ENCODE measurements at places on chromosomes 3 and 15. TPM values are rescaled to one million over a fixed set of nuclear protein-coding genes. Genes with fewer than 3 reads are reported as not detected.

DNA sequence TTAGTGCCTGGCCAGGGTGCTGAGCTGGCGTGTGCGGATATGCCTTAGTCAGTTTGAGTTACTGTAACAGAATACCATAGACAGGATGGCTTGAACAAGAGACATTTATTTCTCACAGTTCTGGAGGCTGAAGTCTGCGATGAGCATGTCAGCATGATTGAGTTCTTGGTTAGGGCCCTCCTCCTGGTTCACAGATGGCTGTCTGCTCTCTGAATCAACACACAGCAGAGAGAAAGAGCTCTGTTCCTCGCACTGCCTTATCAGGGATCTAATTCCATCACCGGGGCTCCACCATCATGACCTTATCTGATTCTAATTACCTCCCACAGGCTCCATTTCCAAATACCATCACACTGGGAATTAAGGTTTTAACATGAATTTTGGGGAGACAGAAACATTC lies 386.6 kb upstream of the DPH6 start:
- DNase-seq: no peak

GRCh38 chr3:66473181-66473580 lies 27.6 kb downstream of the LRIG1 start:
- no peak for DNase-seq

GRCh38 chr15:38516626-38517025 lies 48.0 kb downstream of the RASGRP1 start:
- DNase-seq: no peak

DNA sequence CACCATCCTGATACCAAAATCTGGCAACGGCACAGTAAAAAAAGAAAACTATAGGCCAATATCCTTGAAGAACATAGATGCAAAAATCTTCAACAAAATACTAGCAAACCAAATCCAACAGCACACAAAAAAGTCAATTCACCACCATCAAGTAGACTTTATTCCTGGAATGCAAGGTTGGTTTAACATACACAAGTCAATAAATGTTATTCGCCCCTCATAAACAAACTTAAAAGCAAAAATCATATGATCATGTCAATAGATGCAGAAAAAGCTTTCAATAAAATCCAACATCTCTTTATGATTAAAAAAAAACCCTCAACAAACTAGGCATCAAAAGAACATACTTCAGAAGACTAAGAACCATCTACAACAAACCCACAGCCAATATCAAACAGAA lies 252.9 kb downstream of the UACA start:
- no peak for DNase-seq

GRCh38 chr3:111923095-111923771 lies 55.6 kb upstream of the ABHD10 start:
- DNase-seq: no peak

GRCh38 chr15:49986326-49986725 lies 132.7 kb downstream of the ATP8B4 start:
- DNase-seq: no peak

GOLGA6L7 gene
- total RNA-seq: not detected

LNP1 gene
- total RNA-seq: not detected

DNA sequence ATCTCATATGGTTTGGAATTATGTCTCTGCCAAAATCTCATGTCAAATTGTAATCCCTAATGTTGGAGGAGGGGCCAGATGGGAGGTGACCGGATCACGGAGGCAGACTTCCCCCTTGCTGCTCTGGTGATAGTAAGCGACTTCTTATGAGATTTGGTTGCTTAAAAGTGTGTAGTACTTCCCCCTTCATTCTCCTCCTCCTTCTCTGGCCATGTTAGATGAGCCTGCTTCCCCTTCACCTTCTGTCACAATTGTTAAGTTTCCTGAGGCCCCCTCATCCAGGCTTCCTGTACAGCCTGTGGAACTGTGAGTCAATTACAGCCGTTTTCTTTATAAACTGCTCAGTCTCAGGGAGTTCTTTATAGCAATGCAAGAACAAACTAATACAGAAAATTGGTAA lies 51.1 kb downstream of the NEDD4 start:
- no peak for DNase-seq

DNA sequence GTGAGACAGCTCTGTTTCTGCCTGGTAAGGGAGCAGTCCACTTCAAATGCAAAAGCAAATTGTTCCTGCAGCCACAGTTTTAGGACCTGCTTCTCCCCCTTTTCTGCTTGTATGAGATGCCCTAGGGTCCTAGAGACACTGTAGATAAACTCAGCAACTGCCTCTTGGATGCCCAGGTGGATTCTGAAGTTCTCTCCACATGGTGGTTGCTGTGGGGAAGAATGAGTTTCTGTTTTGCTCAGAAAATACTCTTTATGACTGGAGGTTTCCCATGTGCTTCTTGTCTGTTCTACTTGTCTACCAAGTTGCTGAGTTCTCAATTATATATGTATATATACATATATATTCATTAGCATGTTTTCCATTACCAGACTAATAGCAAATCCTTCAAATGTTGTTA lies 5.6 kb upstream of the ZNF80 start:
- DNase-seq: no peak

DNA sequence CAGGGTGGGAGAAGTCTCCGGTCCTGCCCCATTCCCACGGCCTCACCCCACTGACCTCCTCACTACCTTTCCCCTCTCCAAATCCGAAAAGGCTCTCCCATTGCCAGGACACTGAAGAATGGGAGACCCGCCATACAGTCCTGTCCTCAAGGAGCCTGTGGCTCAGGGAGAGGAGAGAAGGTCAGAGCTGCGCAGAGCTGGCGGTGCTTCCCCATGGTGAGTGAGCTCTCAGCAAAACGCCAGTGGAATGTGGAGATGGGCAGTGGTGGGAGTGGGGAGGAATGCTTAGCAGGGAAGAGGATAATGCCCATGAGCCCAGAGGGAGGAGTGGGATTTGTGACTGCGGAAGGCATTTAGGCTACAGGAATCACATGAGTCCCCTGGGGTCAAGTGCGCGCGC lies 20.1 kb downstream of the FAM43A start:
- DNase-seq: no peak

- DNase-seq: no peak
Observed at GRCh38 chr3:111735243-111735758, 123.8 kb upstream of the PHLDB2 start.

HCN4 gene
- not detected for total RNA-seq

GRCh38 chr15:74394090-74394846 lies 26.8 kb upstream of the CYP11A1 start:
- DNase-seq: no peak

GRCh38 chr15:96329403-96329981 lies 1.0 kb upstream of the NR2F2 start:
- no peak for DNase-seq

PXK gene
- 7.6 TPM for total RNA-seq

- DNase-seq: no peak
Observed at GRCh38 chr15:63391669-63392360, 10.2 kb upstream of the CA12 start.

STX19 gene
- total RNA-seq: 5.8 TPM

DNA sequence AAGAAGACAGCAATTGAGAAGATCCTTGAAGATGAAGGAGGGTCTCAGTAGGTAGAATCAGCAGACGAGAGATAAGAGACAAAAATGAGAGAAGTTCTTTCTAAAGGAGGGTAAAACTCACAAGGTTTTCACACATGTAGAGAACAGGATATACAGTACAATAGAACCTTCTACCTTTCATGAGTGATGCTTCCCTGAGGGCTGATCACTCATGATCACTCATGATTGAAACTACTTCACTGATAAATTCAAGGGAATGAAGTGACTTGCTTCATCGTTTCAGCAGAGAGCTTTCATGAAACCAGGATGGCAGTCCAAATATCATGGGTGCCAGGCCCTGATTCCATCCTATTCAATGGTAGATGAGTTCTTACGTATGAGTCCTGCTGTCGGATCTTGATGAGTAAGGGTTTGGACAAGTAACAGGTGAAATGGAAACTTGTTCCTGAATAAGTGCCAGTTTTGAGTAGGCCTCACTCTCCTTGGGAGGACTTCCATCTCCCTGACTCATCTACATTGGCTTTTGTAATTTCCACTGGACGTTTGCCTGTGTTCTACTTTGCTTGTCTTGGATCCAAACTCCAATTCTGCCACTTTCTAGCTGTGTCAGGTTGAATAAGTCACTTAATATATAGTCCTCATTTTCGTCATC lies 9.6 kb upstream of the CLDN16 start:
- DNase-seq: no peak

GRCh38 chr3:141261472-141262307 lies 30.1 kb downstream of the PXYLP1 start:
- DNase-seq: no peak

GRCh38 chr15:100596792-100597191 lies 5.2 kb downstream of the LINS1 start:
- DNase-seq: peak; percentile 48

CACNA1D gene
- 98.9 TPM for total RNA-seq

DNA sequence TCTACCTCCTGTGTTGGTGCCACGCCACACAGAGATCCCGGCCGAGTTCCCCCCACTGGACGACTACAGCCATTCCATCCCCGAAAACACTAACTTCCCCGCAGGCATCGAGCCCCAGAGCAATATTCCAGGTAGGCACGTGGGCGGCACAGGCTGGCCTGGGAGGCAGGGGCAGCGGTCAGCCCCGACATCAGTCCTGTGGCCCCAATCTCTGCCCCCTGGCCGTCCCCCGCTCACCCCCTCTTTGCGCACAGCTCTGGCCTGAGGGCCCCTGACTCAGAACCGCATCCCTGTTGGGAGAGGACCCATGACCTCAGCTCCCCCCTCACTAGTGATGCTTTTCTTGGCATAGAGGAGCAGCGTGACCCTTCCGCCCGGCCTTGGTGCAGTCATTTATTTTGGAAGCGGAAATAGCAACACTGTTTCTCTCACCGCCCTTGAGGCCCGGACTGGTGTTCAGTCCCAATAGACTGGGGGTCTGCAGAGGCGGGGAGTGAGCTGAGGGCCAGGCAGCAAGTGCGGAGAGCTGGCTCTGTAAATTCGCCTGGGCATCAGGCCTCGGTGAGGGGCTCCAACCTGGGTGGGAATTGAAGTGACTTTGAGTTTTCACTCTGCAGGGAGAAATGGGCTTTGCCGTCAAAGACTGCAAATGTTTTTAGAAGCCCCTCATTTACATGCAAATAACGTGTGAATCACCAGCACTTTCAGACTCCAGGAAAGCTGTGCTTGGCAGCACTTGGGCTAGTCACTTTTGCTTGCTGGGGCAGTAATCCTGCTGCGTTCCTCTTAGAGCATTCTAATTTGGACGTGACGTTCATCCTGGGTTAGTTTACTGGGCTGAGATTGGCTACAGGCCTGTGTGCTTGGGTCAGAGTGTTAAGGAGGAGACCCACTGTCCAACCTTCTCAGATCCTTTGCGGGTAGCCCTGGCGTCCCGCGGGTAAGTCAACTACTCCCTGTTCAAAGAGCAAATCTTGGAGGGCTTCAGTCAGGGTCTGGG lies 88.9 kb downstream of the AAGAB start:
- no peak for DNase-seq

PATL2 gene
- 3.0 TPM for total RNA-seq

- no peak for DNase-seq
Observed at GRCh38 chr3:119659606-119660291, 640 bp downstream of the POPDC2 start.

- DNase-seq: no peak
Observed at GRCh38 chr15:48928877-48929538, 34.7 kb downstream of the SHC4 start.

DNA sequence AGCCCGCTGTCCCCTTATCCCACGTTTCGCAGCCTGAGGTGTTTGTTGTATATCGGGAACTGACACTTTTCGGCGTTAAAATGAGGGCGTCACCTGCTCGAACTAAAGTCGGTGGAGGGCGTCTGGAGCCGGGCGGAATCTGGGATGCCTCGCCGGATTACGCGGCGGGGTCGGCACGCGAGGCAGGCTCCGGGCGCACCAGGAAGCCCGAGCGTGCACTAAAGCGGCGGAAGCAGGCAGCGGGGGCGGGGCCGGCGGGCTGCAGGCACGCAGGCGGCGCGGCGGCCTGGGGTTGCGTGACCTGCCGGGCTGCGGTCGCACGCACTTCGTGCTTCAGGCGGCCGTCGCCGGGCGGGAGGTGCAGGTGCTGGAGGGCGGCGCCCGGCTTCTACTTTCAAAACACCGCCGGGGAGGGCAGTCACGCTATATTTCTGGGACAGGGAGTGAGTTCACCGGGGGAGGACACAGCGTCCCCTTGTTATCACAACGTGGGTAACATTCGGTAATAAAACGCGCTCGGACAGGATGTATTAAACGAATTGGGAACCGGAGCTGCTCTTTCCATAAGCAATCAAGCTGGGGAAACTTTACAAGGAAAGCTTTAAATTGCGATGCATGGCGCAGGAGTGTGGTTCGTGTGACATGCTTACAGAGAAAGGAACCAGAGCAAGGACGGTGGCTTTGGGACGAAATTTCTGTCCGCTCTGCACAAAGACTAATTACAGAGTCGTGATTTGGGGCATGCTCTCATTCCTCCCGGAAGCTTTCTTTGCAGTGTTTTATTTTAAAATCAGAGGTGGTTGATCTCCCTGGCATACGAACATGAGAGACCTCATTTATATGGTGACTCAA lies 9.1 kb upstream of the LEKR1 start:
- peak; percentile 91 for DNase-seq

CCR3 gene
- not detected for total RNA-seq

RASGRP1 gene
- 2.7 TPM for total RNA-seq

FAM227B gene
- 3.3 TPM for total RNA-seq

TP63 gene
- total RNA-seq: not detected

Data from transverse colon (tissue), 4 donors.